ENCODE measurements at places on chromosomes 3 and 15.
A peak's percentile ranks its signal among the peaks of the same experiment; 100 is the strongest.

- DNase-seq = no peak
Measured at GRCh38 chr15:101358895-101359294, 63.8 kb upstream of the SNRPA1 start.

DNA sequence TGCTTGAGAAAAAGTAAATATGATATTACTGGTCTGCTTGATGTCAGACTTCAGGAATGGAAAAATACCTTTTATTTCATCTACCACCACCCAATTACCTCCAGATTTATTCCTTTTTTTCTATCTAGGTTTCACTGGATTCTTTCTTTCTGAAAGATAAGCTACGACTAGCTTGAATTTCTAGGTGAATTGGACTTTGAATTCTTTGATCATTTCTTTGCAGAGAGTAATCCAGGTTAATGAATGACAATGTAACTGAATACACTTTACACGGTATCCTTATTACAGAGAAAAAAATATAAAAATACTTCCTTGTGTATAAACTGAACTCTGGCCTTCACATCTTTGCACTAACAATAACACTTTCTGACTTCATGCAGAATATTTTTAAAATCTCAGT, 59.5 kb upstream of the TRPC1 start:
- no peak for DNase-seq

GRCh38 chr3:14511623-14512280, 28.4 kb downstream of the GRIP2 start:
- DNase-seq = no peak

DNA sequence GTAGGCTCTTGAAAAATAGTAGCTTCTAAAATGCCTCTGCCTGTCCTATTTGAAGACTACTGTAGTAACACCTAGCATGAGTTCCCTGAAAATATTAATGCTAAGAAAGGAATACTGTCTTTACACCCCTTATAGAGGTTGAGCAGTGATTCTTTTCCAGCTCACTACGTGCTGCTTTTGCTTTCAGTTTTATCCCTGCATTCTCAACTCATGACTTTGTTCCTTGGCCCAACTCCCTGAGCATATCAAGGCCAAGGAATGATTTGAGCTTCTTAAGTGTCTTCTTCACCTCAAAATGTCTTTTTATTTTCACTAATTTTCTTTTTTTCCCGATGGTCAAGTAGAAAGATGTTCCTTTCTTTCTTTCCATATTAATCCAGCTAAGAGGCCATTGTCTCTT, 16.5 kb upstream of the P2RY13 start:
- DNase-seq = no peak

- DNase-seq = no peak
Measured at GRCh38 chr15:68106656-68107055, 52.5 kb downstream of the PIAS1 start.

- DNase-seq = no peak
Measured at GRCh38 chr3:46845397-46845859, 17.8 kb downstream of the MYL3 start.

DNA sequence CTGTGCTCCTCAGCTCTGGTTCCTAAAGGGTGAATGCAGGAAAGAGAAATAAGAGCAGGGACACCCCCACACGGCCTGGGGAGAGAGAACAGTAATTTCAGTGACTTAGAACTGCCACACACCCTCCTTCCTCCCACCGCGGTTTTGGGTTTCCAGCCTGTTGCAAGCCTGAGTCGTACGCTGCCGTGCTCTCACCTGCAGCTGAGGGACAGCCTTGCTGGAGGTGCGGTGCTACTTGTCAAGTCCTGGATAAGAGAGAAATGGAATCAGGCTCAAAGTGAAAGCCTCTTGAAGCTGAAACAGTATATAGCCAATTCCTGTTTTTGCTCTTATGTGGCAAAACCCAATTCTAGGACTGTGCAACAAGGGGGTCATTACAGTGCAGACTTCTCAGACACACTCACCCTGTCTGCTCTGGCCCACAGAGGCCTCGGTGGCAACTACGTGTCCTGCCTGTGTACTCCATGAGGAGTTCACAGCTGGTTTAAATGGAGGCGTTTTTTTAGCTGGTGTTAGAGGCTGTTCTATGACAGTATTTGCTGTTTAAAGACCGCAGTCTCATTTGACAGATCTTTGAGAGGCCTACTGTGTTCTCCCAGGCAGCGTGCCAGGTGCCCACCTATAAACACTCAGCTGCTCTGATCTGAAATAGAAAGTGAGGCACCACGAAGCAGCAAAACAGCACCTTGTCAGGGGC, 42.9 kb downstream of the TBC1D2B start:
- peak; percentile 85 for DNase-seq

DNA sequence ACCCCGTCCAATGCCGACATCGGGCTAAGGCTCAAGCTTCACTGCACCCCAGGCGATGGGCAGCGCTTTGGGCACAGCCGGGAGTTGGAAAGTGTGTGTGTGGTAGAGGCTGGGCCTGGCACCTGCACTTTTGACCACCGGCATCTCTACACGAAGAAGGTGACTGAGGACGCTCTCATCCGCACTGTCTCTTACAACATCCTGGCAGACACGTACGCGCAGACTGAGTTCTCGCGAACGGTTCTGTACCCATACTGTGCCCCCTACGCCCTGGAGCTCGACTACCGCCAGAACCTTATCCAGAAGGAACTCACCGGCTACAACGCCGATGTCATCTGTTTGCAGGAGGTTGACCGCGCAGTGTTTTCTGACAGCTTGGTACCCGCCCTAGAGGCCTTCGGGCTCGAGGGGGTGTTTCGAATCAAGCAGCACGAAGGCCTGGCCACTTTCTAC, 1.0 kb downstream of the PDE12 start:
- no peak for DNase-seq

DNA sequence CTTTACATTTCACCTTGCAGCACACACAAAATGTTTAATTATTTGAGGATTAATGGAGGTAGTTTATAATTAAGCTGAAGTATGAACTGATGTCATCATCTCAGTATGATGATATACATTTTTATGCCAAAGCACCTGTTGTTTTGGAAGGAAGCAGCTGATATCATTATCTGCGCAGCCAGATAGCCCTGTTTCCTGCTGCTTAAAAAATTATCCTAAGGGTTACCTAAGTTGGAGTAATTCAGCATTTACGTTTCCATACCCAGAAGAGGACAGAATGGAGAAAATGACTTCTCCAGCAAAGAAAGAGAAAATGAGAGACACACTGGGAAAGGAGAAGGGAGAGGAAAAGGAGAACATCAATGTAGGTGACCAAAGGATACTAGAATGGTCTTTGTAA, 370.3 kb upstream of the PLSCR5 start:
- no peak for DNase-seq

GRCh38 chr15:91456251-91456718, 356.2 kb downstream of the SV2B start:
- DNase-seq = no peak

DNA sequence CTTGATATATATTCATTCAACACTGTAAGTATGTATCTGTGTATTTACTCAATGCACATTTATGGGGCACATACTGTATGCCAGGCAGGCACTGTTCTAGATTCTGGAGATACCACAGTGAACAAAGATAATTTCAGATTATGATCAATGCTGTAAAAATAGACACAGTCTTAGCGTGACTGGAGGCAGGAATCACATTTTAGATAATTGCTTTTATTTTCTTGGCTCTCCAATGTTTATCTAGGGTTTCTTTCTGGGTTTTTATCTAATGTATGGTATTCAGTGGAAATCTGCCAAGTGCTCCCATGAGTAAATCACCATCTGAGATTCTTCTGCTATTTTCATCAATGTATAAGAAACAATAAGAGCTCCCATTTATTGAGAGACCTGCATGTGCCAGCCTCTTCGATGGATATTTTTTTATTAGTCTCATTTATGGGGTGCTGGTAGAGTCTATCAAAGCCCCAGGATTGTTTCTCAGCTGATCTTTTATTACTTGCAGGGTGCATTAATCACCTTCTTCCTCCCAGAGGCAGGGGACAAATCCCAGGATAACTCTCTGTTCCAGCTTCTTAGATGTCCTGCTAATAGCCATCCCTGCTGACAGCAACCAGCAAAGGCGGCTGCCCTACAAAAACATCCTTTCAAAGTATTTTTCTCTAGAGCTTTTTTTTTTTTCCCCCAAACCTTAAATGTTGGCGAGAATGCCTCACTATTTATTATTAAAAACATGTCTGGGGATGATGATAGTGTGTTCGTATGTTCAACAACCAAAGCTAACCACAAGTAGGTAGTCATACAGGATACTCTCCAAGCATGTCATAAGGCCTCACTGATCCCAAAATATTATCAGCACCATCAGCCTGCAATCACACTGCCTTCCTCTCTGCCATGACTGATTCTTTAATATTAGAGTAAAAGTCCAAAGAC, 331.0 kb upstream of the RASGRP1 start:
- DNase-seq = no peak

DNA sequence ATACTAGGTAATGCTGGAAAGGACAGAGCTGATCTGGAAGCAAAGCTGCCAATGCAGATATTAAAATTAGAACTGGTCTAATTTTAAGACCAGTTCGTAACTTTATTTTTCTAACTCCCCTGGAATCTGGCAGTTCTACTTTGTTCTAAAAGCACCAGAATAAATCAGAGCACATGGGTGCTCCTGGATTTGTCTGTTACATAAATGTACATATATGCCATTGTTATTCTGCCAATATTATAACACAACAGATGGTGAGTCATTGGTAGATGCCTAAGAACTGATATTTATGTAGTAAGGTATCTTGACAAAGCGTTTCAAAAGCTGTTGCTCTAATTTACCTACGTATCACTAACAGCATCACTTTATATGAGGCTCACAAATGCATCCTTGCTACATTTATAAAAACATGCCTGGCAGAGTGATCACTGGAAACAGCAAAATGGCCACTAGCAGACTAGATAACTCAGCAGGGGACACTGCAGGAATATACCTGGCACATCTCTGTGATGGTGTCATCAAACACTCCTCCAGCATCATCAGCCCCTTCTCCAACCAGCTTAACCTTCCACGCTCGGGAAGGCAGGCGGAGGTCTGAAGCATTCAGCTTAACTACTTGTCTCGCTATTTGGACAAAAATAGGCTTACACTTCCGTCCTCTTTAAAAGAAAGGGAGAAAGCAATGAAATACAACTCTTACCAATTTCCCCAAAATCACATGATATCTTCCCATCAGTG, 26.2 kb downstream of the FBXL22 start:
- no peak for DNase-seq

DNA sequence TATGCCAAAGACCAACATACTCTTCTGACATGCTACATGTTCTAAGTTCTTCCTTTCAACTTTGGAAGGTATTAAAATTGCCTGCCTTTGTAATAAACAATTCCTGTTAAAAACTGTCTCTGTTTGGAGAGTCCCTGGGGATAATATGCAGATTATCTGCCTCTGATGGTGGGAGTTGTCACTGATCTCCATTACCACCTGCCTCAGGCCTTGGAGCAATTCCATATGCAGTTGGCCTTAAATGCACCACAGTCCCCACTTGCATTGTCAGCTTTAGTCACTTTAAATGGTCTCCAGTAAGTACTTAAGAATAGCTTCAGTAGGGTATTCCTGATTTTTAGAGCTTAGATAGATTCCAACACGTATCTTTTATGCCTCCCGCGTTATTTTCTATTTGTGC, 121.1 kb upstream of the GOLIM4 start:
- no peak for DNase-seq

DNA sequence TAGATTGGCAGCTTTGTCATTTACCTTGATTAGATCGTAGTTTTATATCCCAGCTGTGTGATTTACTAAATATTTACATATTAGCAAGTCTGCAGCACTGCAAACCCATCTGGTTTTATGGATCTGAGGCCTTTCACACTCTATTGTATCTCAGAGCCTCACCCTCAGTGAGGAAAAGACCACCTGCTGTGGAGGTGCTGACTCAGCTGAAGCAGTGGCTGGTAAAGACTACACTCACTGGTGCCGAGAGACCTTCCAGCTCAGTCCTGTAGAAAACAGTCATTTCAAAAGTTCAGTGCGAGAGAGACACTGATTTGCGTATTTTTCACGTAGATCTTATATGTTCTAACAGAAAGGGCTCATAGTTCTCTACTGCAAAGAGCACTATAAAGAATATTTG, 307.8 kb upstream of the TPM1 start:
- no peak for DNase-seq

DNA sequence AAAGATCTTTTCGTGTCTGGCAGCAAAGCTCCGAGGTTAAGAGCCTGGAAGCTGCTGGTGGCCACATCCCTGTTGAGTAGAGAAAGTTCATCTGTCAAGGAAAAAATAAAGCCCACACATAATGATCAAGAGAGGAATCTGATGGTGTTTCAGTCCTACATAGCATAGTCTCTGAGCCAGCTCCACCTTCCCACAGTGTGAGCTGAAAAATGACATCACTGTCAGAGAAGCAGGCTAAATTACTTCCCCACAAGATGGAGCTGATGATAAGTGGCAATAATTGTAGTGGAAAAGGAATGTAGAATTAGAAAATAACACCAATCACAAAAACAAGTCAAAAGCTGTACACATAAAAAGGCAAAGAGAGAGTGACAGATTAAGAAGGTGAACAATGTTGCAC, 84.5 kb downstream of the AQP9 start:
- no peak for DNase-seq

DNA sequence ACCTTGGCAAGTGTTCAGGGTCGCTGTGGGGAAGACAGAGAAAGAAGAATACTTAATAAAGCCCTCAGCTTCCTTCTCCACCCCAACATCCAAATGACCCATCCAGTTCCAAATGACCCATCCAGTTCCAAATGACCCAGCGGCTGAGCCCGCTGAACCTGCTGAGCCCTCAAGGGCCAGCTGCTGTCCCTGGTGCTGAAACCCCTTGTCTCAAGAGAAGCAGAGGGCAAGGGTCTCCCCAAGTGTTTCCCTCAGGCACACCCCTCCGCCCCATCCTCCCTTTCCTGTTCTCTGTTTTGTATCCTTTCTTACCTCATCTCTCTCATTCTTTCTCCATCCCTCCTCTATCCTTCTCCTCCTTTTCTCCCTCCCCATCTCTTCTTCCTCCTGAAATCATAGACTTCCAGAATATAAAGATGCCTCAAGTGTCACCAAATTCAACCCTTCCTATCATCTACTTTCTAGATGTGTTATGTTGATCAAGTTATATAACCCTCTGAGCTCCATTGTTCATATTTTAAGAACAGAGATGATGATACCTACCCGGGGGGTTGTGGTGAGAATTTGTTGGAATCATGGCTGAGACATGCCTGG, 29.0 kb downstream of the CCDC33 start:
- no peak for DNase-seq

- DNase-seq = no peak
Measured at GRCh38 chr3:122103821-122104514, 48.8 kb downstream of the CD86 start.

All from head of caudate nucleus (tissue), 42 donors.